ENCODE measurements at places on chromosomes 5 and 9.

DNA sequence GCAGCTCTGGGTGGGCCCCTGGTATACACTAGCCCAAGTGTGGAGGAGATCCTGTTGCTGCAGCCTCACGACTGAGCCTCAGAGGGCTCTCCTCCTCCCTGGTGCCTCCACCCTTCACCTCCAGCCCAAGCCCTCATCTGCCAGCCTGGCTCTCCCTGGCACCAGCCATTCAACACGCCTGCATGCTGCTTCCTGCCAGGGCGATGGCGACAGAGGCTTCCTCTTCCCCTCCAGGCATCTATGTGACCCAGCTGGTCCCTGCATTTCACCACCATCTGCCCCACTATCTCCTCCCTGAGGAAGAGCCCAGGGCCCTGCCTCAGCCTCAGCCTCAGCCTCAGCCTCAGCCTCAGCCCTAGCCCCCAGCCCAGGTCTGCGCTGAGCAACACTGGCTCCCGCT, 54.8 kb upstream of the ANGPTL2 start:
- DNase-seq, result no peak

- no peak for DNase-seq
Measured at GRCh38 chr9:137044037-137044436, 1.9 kb downstream of the NPDC1 start.

- no peak for DNase-seq
Measured at GRCh38 chr5:178438796-178439195, 151.4 kb downstream of the COL23A1 start.

DNA sequence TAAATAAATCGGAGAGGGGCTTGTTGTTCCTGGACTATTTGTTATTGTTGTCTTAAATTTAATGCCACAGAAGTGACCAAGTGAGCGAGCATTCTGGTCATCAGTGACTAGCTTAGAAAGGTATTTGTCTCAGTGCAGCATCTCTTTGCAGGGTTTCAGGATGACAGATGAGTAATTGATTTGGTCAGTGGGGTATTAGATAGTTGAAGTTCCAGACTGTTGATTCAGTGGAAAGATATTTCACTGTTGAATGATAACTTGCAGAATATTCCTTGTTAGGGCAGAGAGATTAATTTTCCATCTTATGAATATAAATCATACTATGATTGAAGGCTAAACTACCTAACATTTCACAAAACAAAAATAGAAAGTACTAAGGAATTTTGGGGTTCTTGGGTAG, 122.4 kb downstream of the TRIO start:
- no peak for DNase-seq

GRCh38 chr5:159965031-159965837, 43.7 kb upstream of the TTC1 start:
- peak; percentile 33 for DNase-seq

DNA sequence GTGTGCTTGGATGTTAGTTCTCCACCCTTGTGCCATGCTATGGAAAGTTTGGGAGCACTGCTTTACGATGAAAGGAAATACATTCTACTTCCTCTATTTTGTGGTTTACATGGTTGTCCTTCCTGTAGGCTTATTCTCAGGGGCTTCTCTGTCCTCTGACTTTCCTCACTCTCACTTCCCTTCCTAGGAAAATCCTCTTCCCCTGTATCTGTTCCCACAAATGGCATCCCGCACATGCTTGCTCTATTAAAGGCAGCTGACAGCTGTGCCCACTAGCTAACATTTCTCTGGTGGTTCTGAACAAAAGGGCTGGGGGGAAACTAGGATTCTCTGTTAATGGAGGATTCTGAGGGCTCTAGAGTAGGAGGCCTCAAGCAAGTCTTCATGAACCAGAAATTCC, 52.4 kb downstream of the FAM170A start:
- no peak for DNase-seq

DNA sequence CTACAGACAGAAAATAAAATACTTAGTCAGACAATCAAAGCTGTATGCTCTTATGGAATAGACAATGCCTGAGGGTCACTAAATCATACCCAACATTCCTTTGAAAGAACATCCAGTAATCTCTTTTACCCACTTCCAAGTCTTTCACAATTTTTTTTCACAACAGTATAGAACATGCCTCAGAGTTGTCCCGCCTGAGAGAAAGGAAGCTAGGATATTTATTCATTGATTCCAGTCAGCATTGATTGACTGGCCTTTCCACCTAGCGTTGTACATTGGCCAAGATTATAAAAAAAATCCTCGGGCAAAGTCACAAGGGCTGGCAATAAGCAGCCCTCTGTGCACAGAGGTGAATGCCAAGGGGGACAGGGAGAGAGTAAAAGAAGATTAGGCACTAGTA, 318.1 kb upstream of the PIK3R1 start:
- DNase-seq, result no peak

- DNase-seq, result no peak
Measured at GRCh38 chr5:2569176-2569575, 182.3 kb downstream of the IRX2 start.

DNA sequence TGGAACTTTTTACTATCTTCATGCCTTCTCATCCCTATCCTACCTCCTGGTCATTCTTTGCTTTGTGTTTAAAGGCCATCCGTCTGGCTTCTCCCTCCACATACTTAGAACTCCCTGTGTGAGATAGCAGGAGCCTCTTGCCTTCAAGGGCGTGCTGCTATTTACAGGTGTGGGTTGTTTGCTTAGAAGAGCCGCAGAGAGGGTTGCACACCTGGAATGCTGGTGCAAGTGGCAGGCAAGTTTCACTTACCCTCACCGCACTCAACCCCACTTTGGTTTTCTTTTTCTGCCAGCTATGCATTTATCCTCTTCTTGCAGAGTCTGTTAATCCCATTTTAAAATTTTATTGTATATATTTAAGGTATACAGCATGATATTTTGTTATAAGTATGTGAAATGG, 12.6 kb downstream of the SKP2 start:
- DNase-seq, result no peak

- DNase-seq, result no peak
Measured at GRCh38 chr5:169905017-169905416, 75.3 kb downstream of the INSYN2B start.

DNA sequence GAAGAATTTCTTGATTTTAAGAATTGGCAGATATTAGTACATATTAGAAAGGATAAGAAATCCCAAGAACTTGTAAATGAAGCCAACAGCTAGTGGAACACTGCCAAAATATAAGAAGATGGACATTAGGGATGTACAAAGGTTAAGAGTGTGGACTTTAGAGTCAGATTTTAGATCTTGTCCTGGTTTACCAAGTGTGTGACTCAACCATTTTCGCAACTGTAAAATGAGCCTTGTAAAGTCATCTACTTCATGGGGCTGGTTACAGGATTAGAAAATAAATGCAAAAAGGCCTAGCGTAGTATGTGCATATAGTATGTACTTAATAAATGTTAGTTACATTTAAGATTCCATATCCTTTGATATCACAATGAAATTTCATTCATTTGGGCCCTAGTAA, 260.0 kb downstream of the RAB3C start:
- no peak for DNase-seq

DNA sequence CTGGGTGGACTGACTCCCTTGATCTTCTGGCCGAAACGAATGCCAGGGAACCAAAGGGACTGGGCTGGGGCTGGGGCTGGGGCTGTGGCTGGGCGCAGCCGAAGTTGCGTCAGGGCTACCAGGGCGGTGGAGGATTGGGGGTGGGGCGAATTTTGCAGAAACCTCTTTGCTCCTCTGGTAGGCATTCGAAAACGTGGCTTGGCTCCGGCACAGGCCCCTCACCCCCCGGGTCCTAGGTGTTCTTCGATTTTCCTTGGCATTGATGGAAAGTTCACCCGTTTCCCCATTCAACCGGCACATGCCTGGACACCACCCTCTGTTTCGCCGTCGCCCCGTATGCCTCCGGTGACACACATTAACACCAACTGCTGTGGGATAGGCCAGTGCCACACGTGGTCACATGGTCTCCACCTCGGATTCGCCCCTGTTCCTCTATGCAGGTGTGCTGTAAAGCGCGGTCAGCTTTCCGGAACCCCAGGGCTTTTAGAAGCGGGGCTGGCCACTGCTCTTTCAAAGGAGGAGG, 477.1 kb downstream of the SPATA31A7 start:
- no peak for DNase-seq

DNA sequence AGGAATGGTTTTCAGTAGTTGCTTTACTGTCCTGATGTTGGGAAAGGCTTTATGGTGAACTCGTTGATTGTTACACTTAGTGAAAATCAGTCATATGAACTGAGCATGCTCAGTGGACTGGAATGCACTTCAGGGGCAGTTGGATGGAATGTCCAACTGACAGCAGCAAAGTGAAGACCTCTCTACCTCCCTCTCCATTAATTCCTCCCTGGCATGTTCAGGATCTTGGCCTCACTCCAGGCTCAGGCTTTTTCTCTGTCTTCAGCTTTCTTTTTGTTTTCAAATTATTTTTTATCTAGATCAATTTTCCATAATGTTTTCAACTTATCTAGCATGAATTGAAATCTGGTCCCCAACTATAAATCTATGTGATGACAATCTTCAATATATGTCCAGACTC, at the start of gene MROH2B:
TSS of gene MROH2B (minus strand) at position 101 of the 400 bp plus-strand sequence. CDS start 490 bp downstream, outside the sequence.
- no peak for DNase-seq

- DNase-seq, result peak; percentile 72
Measured at GRCh38 chr5:179623906-179624741, 653 bp upstream of the HNRNPH1 start.

- DNase-seq, result peak; percentile 28
Measured at GRCh38 chr5:59562756-59563389, 330.7 kb downstream of the PDE4D start.

DNA sequence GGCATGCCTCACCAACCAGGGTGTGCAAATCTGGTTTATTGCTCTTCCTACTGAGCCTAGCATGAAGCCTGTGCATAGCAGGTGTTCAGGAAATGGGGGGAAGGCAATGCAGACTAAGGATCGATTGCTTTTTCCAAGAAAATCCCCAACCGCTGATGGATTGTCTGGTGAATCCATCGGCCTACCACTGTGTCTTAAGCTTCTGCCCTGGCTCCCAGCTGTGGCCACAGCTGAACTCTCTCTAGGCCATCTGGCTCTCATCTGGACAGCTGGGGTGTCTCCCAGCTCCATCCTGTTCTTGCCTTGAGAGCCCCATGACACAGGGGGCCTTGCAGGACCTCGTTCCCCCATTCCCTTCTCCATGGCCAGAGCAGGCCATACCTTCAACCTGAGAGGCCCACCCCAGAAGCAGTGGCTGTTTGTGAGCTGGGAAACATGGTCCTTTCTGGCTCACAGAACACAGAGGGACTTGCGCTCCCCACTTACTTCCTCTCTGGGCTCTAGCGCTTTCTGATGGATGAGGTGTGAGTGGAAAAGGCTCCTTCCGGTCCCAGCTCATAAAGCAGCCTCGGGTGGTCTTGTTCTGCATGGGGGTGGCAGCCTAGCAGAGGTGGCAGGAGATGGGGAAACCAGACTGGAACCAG, 41.8 kb downstream of the COL27A1 start:
- no peak for DNase-seq

- DNase-seq, result no peak
Measured at GRCh38 chr9:111389406-111389805, 59.4 kb upstream of the OR2K2 start.

DNA sequence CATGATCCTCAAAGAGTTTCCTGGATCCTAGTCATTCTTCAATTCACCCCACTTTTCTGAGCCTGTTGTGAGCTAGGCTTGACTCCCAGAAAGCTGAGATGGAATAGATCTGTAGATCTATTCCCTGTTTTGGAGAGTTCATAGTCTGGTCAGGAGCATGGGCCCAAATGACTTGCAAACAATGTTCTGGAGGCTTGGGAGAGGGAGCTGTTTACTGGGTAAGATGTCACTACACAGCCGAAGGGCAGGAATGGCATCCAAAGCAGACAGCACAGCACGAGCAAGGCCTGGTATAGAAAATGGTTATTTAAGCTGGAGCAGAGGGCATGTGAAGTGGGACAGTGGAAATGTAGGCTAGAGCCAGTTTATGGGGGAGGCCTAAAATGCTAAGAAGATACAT, 152.5 kb upstream of the ALDH1B1 start:
- no peak for DNase-seq

GRCh38 chr5:66671305-66671704, 75.1 kb downstream of the MAST4 start:
- no peak for DNase-seq

DNA sequence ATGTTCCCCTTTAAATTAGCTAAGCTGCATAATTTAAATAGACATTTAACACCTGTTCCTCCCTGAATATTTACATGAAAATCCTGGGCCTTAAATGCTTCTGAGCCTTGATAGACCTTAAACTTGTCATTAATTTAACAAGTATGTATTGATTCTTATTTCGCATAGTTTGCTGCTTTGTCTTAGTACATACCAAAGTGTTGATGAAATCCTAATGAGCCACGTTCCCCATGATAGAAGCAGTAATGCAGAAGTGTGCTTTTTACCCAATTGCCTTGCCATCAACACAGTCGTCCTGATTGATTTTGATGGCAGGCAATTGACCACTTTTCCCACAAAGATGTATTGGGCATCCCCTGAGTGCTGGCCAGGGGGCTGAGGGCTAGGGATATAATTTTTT, 213.5 kb downstream of the SGCD start:
- DNase-seq, result no peak

- DNase-seq, result peak; percentile 89
Measured at GRCh38 chr5:73519531-73520283, 21.5 kb downstream of the BTF3 start.

DNA sequence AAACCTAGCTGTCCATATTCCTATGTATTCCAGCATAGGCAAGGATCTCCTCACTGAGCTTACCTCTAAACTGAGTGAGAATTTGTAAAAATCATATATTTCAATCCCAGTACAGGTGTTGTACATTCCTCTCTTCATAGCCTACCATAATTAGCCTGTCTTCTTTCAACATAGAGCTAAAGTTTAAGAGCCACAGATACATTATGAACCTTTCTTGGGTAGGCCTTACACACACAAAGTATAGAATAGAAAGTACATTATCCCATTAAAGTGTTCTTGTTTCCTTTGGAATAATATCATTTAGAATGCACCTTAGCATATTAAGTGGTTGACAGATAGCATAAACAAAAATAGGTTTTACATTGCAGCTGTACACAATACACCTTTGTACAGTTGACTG, 282.1 kb upstream of the TMEM161B start:
- no peak for DNase-seq

- DNase-seq, result no peak
Measured at GRCh38 chr5:65668696-65669095, 43.9 kb downstream of the SHLD3 start.

GRCh38 chr5:27191786-27192510, 153.6 kb upstream of the CDH9 start:
- DNase-seq, result no peak

DNA sequence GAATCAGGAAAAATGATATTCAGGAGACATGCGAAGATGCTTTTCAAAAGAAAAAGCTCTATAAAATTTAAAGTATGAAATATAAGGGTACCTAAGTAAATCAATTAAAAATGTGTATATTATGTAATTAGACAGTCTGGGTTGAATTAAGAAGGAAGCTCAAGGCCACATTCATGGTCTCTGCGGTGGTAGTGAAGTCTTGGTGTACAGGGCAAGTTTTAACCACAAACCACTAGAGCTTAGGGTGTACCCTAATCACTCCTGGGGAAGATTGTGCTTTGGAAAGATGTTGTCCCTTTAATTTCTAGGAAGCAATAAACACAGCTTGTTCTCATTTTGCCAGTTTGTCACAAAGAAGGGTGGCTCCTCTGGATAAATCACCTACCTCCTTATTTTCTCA, 287.2 kb upstream of the ZNF608 start:
- DNase-seq, result no peak
